ENCODE measurements at places on chromosomes 12 and 14. TPM values are rescaled to one million over a fixed set of nuclear protein-coding genes. Genes with fewer than 3 reads are reported as not detected.

The EML1 gene
- total RNA-seq: 39.1 TPM

The RASSF9 gene
- 4.9 TPM for total RNA-seq

The OTX2 gene
- not detected for total RNA-seq

DNA sequence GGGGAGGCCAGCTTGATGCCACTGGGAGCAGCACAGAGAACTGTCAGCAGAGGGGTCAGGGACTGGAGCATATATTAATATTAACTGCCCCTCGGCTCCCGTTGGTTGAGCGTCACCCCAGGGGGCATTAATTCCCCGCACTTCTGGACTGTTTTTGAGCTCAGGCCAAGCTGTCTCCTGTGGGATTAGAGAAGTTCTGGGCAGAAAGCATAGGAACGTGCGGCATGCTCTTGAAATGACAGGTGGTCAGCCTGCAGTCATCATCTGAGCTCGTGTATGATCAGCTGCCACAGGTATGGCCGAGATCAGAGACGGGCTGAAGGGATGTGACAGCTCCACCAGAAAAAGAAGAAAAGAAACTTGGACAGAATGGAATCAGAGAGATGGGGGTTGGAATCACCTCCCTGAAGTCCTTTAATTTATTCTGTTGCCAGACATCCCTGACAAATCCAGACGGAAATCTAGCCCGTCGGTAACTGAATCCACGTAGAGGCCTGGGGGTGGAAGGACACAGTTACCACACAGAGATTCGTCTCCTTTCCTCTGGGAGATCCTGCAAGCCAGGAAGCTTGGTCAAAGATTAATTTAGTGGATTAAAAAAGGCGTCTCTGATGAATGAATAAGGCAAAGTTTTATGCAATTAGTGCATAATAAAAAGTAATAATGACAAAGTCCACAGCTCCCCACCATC lies 23.6 kb downstream of the NR1H4 start:
- no peak for DNase-seq

GRCh38 chr14:104282332-104283196 lies 144.2 kb downstream of the KIF26A start:
- DNase-seq: no peak

- no peak for DNase-seq
Measured at GRCh38 chr12:57012600-57013465, 3.5 kb downstream of the TAC3 start.

DNA sequence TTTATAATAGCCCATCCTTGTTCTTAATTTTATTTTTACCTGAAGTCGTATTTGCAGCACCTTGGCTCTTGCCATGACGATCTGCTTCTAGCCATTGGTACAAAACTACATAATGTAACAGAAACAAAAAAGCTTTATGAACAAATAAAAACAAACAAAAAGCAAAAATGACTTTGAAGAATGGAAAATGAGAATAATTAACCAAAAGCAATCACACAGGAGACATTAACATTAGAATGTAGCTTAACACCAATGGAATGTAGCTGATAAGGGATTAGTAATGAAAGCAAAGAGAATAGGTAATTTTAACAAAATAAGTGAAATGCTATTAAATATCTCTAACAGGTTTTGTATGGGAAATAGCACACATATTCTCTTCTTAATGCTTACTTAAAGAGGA lies 91.4 kb downstream of the DENND5B start:
- DNase-seq: no peak

DNA sequence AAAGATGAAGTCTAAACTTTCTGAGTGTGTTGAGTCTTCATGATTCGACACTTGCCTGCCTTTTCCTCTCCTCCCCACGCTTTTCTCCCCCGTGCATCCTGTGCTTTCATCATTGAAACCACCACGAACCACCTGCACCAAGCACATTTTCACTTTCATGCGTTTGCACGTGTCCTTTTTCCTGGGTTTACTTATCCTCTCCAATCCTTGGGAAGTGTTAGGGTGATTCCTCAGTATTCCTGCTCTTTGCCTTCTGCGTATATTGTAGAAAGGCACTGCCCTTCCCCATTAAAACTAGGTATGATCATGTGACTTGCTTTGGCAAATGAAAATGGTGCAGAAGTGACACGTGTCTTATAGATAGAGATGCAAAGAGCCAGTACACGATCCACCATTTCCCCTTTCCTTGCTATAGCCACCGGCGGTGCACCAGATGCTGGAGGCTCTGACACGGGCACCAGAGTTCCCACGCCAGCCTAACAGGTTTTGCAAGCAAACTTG lies 106.6 kb downstream of the BRMS1L start:
- DNase-seq: no peak

GRCh38 chr14:50943943-50944646 lies at the start of gene PYGL:
TSS of gene PYGL (minus strand) at chr14:50944483. CDS start at chr14:50944403, 80 bp downstream.
- peak; percentile 22 for DNase-seq

DNA sequence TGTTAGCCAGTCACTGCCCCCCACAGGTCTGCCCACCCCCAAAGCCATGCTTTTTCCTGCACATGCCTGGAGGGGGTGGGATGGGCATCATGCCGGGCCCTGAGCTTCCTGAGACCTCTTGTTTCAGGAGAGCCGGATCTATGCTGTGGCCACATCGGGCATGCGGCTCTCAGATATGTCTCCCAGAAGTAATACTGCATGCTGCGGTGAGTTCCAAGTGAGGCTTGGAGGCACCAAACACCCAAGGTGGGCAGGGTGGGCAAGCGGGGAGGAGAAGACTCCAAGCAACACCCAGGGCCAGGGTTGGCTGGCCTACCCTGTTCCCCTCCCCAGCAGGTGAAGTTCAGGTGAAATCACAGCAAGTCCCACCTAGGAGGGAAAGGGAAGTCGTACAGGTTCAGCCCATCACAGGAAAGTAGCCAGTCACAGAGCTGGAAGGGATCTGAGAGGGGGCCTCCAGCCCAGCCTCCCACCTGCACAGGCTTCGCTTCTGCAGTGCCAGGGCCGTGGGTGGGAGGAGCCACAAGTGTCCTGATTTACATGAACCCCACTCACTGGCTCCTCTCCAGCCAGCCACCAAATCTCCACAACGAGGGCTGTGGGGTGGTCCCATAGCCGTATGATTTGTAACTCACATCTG lies 30.9 kb downstream of the PIGH start:
- DNase-seq: no peak

Data from skin of body (tissue), 3 donors.